ENCODE measurements at places on chromosomes 12 and 14.
A peak's percentile ranks its signal among the peaks of the same experiment; 100 is the strongest.

DNA sequence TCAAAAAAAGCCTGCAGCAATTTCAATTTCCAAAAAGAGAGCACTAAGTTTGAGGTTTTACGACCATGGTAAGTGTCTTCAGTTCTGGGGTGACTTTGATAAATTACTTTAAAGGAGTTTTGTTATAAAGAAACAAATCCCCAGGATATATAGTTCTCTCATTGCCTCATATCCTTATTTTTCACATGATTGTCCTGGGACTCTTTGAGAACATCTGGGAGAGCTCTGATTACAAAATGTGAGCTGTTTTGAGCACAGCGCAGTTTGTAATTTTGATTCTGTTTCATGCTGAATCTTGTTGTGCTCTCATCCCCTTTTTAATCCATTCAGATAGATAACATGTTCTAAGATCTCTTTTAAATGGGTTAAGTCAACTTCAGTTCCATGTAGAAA, 67.7 kb upstream of the DCN start:
- DNase-seq, result no peak

DNA sequence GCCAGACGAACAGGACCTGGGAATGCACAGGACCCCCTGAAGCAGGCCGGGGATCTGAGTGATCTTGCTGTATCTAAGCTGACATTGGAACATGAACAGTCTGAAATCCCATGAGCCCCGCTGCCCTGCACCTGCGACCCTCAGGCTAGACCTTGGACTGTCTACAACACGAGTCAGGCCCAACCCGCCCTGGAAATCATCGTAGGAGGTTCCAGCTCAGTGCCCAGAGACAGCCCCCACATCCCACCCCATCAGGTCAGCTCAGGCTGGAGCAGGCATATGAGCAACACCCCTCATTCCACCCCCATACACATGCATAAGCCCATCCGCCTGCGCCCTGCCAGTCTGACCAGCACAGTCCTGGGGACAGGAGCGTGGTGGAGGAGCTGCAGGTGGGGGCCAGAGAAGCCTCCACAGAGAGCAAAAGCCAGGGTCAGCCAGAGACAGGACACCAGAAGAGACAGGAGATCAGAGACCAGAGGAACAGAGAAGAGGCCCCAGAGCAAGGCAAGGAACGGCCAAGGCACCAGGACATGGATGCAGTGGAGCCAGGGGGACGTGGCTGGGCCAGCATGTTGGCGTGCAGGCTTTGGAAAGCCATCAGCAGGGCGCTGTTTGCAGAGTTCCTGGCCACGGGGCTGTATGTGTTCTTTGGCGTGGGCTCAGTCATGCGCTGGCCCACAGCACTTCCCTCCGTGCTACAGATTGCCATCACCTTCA, at the start of gene AQP6:
Gene AQP6 (plus strand): TSS at position 307 of the 720 bp plus-strand sequence. CDS start 227 bp downstream, at position 534.
- DNase-seq, result no peak

- DNase-seq, result no peak
These were observed 184.6 kb upstream of the SOX5 start for GRCh38 chr12:24134092-24134491.

- DNase-seq, result no peak
These were observed 1981.7 kb upstream of the FLRT2 start for GRCh38 chr14:83548061-83548839.

DNA sequence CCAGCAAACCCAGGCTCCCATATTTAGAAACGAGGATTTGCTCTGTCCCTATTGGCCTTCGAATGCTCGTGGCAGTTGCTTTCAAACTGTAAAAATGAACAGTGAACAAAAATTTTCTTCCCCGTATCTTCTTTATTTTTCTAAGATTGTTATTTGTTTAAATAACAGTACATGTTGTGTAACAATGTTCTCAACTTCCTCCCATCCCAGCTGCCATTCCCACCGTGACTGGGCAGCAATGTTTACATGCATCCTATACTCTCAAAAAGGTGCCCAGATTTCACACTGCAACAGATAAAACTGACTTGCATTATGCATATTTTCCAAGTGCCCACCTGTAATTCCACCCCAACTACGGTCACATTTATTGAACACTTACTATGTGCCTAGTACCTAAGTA, 12.8 kb downstream of the VCPKMT start:
- no peak for DNase-seq

- peak; percentile 73 for DNase-seq
These were observed 5.8 kb upstream of the PHLDA1 start for GRCh38 chr12:76037130-76038103.

GRCh38 chr12:14968478-14968877, 4.4 kb upstream of the PDE6H start:
- DNase-seq, result no peak

- DNase-seq, result no peak
These were observed 14.0 kb downstream of the EMP1 start for GRCh38 chr12:13210236-13211190.
